Amniotic epithelial cell (primary cell): ENCODE measurements at places on chromosomes 5 and 9.

GRCh38 chr9:136329211-136329627 is 1.9 kb downstream of the GPSM1 start:
- DNase-seq: no peak

DNA sequence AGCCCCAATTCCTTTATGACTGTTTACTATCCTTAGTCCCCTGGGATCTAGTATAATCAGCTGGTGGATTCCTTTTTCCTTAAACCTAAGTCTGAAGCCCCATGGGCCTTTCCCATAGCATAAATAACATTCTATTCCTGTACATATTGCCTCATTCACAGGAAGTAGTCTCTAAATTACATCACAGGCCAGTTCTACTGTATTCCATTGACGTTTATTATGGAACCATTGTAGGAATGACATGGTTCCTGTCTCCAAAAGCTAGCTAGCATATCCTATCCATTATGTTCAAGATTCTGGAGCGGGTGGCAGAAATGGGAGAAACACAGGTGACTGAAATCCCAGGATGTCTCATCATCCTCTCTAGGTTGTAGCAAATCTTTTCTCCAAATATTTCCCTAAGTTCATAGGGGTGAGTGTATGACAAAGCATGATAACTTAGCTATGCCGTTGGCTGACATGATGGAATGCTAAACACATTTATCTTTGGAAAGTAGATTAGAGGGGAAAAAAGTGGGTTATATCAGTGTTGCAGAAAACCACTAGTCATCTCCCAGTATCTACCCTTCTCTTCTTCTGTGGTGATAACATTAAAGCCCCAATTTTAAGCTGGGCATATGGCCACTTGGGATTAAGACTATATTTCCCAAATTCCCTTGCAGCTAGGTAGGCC is 140.1 kb downstream of the FGF1 start:
- peak; percentile 78 for DNase-seq

GRCh38 chr5:53928641-53929040 is 368.2 kb downstream of the NDUFS4 start:
- DNase-seq: no peak

GRCh38 chr9:77663754-77664153 is 15.6 kb upstream of the GNA14 start:
- DNase-seq: no peak
